ENCODE measurements at places on chromosomes 1 and 21.

- no peak for DNase-seq
Measured at GRCh38 chr1:32127409-32128198, 19.7 kb downstream of the KPNA6 start.

GRCh38 chr1:209095627-209096595 lies 487.6 kb upstream of the CAMK1G start:
- DNase-seq = peak; percentile 45

GRCh38 chr1:14487671-14488070 lies 110.8 kb upstream of the KAZN start:
- DNase-seq = no peak

DNA sequence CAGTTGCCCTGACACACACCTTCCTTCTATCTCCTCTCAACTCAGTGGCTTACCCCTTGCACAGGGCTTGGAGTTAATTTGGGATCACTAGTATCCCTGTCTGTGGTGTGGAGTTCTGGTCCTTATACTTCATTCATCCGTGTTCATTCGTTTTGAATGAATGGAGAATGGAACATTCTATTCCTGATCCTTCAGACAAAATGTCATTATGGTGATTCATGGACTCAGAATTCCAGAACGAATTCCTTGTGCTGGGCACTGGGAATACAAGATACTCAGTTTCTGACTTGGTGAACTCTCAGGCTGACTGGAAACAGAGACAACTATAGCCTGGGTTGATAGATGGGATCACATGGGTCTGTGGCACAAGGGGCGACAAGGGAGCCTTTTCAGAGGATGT lies 49.9 kb upstream of the TRABD2B start:
- DNase-seq = no peak

DNA sequence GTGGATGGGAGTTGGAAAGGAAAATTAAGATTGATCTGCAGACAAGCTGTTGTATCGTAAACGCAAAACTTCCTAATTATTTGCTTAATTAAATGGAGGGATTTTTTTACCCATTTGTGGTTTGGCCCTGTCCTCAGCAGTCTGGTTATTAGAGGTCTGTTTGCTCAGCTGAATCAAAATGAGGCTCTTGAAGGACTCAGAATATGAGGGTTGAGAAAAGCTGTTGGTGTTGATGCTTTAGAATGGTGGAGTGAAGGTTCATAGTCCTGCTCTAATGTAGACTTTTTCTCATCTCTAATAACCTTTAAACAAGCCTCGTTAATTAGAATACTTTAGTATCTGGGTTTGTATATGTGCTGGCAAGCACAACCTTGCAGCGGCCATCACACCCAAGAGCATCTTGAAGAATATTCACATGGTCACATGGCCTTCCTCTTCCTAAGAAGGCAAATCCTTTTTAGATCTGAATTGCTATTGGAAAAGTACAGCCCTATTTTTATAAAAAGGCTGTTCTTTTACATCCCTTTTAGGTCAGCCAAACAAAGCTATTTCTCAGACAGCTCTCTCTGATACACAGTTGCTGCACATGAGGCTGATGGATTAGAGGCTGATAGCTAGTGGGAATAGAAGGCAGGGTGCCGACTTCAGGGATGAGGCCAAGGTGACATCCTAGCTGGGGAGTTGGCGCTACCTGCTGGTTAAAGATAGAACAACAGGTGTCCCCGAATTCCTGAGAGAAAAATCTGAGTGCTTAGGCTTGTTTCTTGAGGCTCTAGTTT lies 53.8 kb downstream of the MACF1 start:
- DNase-seq = peak; percentile 75

- no peak for DNase-seq
Measured at GRCh38 chr1:109639841-109640184, 16.1 kb upstream of the GSTM4 start.

DNA sequence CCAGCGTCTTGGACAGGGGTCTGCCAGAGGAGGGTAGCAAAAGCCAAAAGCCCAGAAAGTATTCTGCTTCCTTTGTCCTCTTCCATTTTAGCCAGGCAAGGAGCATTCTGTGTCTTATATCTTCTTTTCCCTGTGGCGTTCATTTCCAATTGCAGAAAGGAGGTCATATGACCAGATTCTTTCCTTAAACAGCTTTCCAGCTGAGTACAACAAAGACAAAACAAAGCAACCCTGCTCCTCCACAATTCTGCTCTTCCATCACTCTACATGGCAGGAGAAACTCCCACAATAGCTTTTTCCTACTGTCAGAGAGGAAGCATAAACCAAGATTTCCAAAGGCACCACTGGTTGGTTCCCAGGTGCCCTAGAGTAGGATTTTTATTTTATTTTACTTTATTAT lies 19.7 kb downstream of the ENSA start:
- DNase-seq = no peak

GRCh38 chr1:186082235-186082937 lies 292.7 kb downstream of the TPR start:
- peak; percentile 63 for DNase-seq

DNA sequence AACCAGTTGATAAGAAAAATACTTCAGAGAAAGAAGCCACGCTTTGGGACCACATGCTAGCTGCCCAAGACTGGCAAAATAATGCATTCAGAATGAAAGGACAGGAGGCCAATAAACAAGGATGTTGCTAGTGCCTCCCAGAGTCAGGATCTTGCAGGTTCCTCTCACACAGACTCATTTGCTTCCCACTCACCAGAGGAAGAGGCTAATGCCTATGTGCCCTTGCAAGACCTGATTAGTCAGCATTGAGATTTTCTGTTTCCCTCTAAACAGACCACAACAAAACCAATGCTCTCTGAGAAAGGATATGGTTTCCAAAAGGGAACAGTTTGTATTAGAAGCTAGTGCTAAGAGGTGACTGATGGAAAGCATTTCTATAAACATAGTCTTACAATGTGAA lies 85.7 kb downstream of the NRDC start:
- DNase-seq = peak; percentile 60

- no peak for DNase-seq
Measured at GRCh38 chr1:203084588-203085527, 954 bp downstream of the MYOG start.

- DNase-seq = no peak
Measured at GRCh38 chr1:73306899-73307555, 890.9 kb downstream of the LRRIQ3 start.

GRCh38 chr1:208233546-208233945 lies 10.6 kb downstream of the PLXNA2 start:
- no peak for DNase-seq

- no peak for DNase-seq
Measured at GRCh38 chr21:21813934-21814333, 815.7 kb downstream of the NCAM2 start.

- no peak for DNase-seq
Measured at GRCh38 chr1:109906160-109906838, 4.3 kb upstream of the CSF1 start.

DNA sequence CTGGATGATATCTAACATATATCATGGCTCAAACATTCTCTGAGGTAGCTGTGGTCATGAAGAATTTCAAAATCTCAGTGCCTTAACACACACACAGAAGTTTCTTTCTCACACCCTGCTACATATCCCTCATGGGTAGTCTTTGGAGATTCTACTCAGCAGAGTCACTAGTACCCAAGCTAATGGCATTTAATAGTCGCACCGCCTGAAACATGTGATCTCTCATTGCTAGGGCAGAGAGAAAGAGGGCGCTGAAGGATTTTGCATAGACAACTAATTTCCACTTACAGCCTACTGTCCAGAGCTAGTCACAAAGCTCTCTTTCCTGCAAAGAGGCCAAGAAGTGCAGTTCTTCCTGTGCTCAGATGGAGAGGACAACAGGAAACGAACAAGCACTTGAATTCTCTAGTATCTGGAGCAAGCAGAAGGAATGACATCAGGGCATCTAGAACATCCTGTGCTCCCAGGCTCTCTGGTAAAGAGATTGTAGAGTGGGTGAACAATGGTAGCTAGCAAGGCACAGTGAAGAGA lies 183.4 kb upstream of the PTBP2 start:
- no peak for DNase-seq

DNA sequence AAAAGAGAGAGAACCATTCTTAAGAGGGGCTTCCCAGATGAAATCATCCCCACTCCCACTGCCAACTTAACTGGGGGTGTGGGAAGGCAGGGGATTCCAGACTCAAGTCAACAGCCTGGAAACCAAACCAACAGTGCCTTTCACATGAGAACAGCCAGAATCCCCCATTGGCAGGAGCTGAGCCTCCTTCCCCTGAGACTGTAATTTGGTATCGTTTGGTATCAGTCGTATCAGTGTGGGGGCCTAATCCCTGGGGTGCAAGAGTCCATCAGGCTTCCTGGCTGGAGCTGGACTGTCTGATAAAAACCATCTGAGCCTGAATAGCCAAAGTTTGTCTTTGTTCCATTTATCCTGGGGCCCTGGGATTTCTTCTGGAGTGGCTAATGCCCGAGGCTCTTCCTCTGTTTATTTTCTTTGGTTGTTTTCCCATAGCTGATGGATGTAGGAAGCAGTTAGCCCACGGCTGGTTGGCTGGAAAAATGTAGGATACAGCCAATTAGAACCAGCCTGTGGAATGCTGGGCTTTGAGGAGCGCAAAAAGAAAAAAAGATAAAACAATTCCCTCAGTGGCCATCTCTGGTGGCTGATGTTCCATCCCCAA lies 84.6 kb downstream of the LAMC2 start:
- no peak for DNase-seq

DNA sequence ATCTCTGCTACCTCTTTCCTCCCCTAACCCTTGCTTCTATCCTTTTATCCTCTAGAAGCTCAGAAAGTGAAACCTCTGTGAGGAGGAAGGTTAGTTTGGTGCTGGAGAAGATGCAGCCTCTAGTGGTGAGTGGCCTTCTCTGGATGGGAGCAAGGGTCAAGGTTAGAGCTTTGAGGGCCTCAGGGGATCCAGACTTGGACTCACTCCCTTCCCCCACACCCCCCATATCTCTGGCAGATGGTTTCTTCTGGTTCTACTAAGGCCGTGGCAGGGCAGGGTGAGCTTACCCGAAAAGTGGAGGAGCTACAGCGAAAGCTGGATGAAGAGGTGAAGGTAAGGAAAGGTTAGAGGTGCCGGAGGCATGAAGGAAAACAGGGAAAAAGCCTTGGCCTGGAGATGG lies 9.2 kb downstream of the CGN start:
- no peak for DNase-seq

- DNase-seq = no peak
Measured at GRCh38 chr1:158952416-158952815, 21.1 kb downstream of the PYHIN1 start.

GRCh38 chr1:116024626-116025025 lies 48.3 kb downstream of the SLC22A15 start:
- no peak for DNase-seq

GRCh38 chr1:112464501-112464900 lies 44.3 kb upstream of the WNT2B start:
- no peak for DNase-seq

DNA sequence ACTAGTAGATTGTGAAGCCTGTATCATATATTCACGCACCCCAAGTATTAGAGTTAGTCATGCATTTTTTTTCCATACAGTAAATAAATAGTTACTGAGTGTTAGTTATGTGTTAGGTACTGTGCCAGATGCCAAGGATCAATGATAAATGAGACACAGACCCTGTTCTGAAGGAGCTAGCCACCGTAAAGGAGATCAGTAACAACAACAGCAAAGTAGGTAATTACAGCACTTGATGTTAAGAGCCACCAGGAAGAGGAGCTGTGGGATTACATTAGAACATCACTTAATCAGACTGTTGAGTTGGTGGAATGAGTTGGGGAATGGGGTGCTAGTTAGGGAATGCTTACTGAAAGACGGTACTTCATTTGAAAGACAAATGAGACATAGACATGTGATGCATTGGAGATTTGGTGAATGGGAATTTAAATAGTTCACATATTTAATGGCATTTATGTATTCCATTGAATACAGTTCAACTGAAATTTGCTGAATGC lies 21.0 kb downstream of the PRKAA2 start:
- no peak for DNase-seq

GRCh38 chr1:3852711-3853485 lies 4.1 kb downstream of the CEP104 start:
- no peak for DNase-seq

DNA sequence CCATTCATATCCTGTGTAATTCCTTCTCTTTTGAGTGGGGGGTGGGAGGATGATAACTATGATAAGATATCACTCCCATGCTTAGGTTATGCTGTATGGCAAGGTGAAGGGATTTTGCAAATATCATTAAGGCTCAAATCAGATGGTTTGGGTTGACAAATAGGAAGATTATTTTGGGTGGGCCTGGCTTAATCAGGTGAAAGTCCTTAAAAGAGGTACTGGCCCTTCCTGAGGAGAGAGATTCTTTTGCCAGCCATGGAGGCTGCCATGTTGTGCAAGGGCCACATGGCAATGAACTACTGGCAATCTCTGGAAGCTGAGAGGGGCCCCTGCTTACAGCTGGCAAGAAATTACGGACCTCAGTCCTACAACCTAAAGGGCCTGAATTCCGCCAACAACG lies 174.6 kb upstream of the FOXD3 start:
- no peak for DNase-seq

DNA sequence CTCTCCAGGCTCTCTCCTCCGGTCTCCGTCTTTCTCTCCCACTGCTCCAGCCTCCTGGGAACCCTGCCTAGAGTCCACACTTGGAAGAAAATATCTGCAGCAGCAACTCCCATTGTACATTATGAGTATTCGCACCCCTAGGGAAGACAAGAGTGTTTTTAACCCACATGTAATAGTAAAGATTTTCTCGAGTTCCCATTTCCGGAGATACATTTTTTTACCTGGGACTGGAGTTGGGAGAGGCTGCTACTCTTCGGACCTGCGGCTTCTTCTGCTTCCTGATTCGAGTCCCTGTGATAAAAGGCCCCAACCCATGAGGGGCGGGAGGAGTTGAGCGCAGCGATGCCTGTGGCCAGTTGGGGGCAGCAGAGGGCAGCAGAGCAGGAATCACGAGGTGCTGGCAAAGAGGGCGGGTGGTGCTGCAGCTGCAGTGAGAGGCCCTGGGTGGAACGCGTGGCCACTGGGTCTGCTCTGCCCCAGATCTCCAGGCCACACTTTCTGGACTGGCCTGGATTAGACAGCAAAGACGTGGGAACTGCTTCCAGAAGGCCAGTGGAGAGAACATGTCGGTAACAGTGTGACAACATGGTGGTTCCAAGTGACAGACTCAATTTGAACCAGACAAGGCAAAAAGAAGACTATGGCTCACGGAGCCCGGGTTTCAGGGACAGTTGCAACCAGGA lies 221.0 kb upstream of the CSF3R start:
- peak; percentile 70 for DNase-seq

- no peak for DNase-seq
Measured at GRCh38 chr1:212678456-212679410, 20.9 kb downstream of the BATF3 start.

DNA sequence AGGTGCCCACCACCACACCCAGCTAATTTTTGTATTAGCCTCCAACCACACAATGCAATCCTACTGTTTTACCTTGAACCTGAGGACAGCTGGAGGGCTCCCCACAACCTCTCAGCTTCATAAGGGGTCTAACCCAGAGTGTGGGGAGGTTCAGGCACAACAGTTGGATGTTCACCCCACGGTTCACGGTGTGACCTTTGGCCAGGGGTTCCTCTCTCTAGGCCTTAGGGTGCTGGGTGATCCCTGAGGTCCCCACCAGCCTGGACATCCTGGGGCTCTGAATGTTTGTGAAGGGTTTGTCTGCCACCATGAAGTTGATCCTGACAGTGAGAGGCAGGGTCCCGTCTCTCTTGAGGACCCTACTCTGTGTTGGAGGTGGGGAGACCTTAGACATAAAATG lies 3.9 kb downstream of the ACOT11 start:
- DNase-seq = no peak

Data from RKO (cell line).